ENCODE measurements at places on chromosomes 6 and 20.
A peak's percentile ranks its signal among the peaks of the same experiment; 100 is the strongest.

DNA sequence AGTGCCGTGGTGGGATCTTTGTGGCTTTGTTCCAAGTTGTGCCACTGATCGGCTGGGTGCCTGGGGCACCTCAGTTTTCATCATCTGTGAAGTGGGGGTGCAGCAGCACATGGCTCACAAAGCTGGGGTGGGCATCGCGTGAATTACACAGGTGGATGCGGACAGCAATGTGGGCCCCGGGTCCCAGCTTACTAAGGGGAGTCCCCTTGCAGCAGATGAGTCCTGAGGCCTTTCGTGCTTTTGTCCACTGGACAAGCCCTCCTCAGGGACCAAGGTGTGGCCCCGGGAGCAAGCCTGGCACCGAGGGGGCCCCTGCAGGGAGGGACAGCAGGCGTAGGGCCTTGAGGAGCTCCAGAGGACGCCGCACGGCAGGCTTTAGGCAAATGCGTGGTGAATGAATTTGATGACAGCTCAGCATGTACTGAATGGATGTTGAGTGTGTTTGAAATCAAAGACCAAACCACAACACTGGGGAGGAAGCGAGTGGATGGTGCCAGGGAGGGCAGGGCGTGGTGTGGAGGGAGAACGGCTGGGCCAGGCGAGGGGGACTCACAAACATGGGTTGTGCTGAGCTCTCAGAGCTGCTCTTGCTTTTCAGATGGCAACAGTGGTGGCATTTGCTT is 53.2 kb downstream of the IRF4 start:
- peak; percentile 46 for DNase-seq

- DNase-seq, result no peak
Observed at GRCh38 chr20:45959126-45959525, 12.9 kb downstream of the ZNF335 start.

DNA sequence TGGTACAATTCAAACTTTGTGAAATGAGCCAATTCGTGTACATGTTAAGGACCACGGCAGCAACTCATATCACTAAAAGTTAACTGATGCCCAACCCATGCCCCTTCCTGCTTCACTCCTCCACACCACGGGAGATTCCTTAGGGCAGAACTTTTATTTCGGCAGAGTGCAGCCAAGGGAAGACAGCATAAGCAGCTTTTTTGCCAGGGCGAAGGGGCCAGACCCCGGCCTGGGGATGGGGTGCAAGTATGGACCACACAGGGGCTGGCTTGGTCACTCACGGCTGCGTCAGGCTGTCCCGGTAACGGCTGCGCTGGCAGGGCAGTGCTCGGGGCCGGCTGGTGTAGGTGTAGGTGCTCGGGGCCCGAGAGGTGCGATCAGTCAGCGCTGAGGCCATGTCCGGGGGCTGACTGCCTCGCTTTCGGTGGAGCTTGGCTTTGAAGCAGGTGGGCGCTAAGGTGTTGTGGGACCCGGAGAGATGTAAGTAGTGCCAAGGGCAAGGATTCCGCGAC is 792 bp downstream of the RSPH3 start:
- peak; percentile 9 for DNase-seq

DNA sequence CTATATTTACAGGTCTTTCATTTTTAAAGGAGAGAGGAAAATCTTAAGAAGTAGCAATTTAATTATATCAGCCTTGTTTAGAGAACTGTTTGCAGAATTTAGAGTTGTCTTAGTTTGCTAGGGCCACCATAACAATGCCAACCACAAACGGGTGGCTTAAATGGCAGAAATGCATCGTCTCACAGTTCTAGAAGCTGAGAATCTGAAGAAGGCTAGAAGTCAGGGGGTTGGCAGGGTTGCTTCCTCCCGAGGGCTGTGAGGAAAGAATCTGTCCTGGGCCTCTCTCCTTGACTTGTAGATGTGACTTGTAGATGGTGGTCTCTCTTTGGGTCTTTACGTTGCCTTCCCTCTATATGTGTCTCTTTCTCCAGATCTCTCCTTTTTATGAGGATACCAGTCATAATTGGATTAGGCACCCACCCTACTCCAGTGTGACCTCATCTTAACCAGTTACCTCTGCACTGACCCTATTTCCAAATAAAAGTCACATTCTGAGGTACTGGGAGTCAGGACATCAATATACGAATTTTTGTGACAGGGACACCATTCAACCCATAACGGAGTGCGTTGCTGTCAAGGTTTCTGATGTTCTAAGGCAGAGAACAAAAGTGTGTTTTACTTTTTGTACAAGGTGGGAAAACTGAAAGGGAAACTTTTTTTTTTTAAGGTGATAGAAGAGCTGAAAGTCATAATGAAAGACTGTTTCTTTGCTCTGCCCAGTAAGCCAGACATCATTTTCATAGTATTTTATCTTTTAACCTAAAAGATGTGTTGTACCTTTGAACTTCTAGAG is 84.4 kb downstream of the SAMD3 start:
- no peak for DNase-seq

- no peak for DNase-seq
Observed at GRCh38 chr6:4665489-4666417, 110.5 kb upstream of the CDYL start.

GRCh38 chr20:63850689-63851547 is 10.4 kb upstream of the ABHD16B start:
- DNase-seq, result no peak

GRCh38 chr6:141097471-141097870 is 1035.3 kb upstream of the GJE1 start:
- DNase-seq, result no peak

DNA sequence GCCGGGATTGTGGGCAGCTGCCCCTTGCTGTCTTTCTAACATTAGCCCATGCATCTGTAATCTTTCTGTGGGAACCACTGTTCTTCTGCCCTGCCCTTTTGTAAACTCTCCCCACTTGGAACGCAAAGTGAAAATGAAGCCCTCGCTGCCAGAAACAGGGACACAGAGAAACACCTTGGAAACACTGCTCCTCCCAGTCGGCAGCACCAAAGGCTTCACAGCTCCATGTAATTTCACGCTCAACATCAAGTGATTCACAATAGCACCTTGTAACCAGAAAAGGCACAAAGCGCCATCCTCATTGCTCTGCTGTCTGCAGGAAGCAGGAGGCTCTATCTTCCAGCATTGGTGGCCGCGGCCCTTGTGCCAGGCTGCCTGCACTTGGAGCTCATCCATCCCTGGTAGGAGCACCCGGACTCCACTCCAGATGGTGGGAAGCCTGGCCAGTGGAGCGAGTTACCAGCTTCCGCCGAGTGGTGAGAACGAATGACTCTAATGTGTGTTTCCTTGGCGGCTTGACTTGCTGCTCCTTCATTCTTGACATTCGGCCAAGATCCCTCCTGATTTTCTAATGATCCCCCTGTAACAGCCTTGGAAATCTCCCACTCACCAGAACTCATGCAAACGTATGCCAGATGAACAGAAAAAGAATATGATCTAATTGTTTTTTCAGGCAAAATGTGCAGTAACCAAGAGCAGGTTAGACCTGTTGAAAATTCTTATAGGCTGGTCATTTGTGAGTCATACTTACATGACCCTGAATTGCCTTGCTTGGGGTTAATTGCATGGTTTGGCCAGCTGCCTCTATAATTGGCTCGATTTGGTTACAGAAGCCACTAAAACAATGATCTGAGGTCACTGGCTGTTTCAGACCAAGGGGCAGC is 169.1 kb upstream of the CDYL start:
- no peak for DNase-seq

GRCh38 chr6:150366118-150366778 is 2.6 kb upstream of the IYD start:
- DNase-seq, result no peak

GRCh38 chr6:106612671-106613416 is 16.5 kb downstream of the RTN4IP1 start:
- DNase-seq, result no peak

All from activated T-helper 1 cell treated with anti-CD3 and anti-CD28 coated beads, Interleukin-2, amount 50 U/mL, for 16 hours (primary cell).